ENCODE measurements at places on chromosomes 6 and 20.

DNA sequence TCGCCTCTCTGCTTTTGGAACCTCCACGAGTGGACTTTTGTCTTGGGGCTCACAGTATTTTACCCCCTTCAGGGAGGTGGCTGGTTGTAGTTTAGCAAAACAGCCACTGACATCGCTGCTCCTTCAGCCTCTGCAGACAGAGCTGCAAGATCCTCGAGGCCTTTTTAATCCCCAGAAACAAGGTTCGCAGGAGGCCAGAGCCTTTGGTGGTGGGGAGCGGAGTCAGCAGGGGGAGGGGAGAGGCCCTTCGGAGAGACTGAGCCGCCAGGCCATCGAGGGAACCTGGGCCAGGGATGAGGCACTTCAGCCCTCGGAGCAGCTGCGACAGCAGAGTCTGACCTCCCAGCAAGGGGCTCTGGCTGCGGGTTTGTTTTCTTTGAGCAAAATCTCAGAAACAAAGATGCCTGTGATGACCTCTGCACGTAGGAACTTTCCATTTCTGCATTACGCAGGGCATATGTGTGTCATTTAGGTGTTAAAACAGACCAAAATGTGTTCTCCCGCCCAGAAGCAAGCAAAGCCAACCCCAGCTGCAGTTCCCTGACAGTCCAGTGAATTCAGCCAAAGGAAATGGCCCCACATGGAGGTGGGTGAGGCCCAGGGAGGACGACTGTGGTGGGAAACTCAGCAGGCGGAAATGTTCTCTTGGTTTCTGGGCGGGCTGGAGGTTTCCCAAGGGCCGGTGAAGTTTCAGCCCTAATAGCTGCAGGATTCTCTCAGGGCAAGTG lies 171.2 kb upstream of the SULF2 start:
- DNase-seq = no peak

- no peak for DNase-seq
These were observed 18.4 kb upstream of the BEND6 start for GRCh38 chr6:56936466-56936865.

DNA sequence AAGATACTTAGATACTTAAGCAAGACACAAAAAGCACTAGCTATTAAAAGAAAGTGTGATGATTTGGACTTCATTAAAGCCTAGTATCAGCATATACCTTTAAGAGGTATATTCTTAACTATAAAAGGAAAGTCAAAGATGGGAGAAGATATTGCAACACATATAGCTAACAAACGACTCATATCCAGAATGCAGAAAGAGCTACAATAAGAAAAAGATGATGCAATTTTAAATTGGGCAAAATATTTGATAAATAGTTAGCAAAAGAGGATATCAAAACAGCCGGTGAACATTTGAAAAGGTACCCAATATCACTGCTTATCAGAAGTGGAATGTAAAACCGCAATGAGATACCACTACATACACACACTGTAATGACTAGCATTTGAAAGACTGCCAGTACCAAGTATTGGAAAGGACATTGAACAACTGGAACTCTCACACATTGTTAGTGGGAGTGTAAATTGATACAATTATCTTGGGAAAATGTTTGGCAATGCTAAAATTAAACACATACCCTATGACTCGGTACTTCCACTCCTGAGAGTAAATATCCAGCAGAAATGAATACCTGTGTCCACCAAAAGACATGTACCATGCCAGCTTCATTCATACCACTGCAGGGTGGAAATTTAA lies 25.7 kb downstream of the MUC22 start:
- DNase-seq = no peak

- no peak for DNase-seq
These were observed 92.4 kb downstream of the TMEM242 start for GRCh38 chr6:157230910-157231309.

DNA sequence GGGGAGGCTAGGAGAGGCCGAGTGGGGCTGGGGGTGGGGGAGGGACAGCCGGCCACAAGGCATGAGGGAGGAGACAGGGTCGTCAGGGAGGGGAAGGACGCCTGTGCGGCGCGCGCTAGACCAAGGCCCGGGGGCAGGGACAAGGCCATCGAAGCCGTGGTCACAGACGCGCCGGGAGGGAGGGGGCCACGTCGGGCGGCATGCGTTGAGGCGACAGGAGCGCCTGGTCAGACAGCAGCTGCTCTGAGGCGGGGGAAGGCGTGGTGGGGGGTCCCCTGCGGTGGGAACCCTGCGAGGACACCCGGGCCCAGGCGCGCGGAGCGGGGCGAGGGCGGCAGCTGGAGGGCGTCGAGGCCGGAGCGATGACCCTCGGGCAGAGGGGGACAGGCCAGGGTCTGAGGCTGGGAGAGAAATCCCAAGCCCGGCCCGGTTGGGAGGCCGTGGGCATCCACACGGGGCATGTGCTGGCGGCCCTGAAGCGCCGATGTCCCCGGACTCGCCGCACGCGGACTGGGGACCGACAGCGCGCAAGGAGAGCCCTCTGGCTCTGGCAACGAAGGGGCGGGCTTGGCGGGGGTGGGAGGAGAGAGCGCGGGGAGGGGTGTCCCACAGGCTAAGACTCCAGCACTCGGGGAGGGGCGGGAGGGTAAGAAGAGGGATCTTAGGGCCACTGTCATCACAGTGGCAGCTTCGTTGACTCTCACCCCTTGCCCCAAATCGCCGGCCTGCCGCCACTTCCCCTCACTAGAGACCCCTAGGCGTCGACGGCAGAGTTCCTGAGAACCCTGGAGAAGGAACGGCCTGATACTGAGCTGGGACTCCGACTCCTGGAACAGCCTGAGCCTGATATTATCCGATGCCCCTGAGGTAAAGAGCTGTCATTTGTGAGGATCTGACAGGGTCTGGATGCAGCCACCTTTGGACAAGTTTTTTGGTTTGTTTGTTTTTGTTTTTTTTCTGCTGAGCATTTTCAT lies 5.0 kb downstream of the TMEM239 start:
- no peak for DNase-seq

GRCh38 chr6:153059757-153060156 lies 57.2 kb upstream of the MTRF1L start:
- DNase-seq = no peak

GRCh38 chr20:47392721-47393073 lies 36.2 kb upstream of the ZMYND8 start:
- no peak for DNase-seq

GRCh38 chr20:63116412-63117106 lies 99.4 kb downstream of the YTHDF1 start:
- DNase-seq = no peak

DNA sequence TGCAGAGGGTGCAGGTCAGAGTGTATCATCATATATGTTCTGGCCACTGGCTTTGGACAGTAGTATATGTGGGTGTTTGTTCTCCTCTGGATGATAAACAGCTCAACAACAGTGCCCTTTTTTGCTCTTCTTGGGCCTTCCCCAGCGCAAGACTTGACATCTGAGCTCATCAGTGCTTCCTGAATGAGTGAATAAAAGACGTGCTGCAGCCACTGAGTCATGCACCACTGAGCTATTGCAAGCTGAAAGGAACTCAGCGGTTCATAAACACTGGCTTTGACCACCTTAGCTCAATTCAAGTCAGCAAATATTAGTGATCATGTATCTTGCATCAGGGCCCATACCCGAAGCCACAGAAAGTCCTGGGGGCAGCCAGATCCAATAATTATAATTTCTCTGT lies 105.3 kb upstream of the KCNG1 start:
- no peak for DNase-seq

DNA sequence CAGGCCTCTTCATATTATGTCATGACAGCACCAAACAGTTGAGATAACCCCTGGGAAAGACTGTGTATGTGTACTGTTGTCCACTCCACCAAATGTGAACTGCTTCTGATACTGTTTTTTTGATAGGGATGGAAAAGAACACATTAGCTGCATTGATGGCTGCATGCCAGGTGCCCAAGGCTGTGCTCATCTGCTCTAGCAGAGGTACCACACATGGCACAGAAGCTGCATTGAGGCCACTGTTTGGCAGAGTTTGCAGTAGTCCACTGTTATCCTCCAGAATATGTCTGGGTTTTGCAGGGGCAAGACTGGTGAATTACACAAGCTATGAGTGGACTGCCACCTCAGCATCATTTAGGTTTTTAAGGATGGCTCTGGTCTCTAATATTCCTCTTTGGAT lies 28.2 kb upstream of the ELMO2 start:
- DNase-seq = no peak

DNA sequence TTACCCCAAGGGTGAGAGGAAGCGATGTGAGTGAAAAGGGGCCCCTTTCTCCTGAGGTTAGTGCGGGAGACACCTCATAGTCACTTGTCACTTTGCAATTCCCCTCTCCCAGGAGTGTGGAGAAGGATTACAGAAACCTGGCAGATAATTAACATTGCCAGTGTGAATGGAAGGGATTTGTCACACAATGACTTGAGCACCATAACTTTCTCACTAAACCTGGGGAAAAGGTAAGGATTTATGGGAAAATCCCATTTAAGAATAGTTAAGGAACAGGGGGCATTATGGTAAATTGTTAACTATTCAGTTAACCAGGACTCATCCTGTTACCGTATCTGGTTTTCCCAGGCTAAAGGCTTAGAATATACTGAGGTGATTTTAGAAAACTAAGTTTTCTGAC lies 219.5 kb upstream of the JAG1 start:
- DNase-seq = no peak

GRCh38 chr6:28656715-28657114 lies 131.0 kb downstream of the GPX5 start:
- no peak for DNase-seq

- DNase-seq = no peak
These were observed 404.2 kb downstream of the PLCB1 start for GRCh38 chr20:8536262-8536618.

DNA sequence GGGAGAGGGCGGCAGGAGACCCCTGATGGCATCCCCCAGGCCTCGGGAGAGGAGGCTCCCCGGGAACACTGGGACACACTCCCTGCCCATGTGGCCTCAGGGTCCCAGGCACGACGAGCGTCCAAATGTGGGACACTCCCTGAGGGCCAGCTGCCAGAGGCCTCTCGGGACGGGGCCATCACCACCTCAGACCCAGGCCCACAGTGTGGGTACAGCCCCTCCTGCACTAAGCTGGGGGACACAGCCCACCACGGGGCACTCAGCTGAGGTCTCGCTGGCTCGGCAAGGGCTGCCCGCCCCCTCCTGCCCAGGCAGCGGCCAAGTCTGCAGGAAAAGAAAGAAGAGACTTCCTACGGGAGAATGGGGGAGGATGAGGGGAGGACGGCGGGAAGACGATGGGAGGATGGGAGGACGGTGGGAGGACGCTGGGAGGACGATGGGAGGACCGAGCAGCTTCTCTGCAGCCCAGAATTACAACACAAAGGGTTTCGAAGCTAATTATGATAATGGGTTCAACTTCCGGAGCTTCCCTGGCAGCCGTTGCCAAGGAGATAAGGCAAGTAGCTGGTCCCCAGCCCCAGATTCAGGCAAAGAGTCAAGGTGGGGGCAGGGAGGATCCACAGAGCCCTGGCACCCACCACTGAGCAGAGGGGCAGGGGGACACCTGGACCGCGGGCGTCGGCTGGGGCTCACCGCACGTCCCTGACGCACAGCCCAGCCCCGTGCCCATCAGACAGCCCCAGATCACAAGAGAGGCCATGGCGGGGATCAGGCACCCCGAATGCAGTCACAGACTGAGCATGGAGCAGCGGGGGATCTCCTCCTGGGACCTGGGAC lies 17.5 kb downstream of the KCNQ2 start:
- DNase-seq = no peak

DNA sequence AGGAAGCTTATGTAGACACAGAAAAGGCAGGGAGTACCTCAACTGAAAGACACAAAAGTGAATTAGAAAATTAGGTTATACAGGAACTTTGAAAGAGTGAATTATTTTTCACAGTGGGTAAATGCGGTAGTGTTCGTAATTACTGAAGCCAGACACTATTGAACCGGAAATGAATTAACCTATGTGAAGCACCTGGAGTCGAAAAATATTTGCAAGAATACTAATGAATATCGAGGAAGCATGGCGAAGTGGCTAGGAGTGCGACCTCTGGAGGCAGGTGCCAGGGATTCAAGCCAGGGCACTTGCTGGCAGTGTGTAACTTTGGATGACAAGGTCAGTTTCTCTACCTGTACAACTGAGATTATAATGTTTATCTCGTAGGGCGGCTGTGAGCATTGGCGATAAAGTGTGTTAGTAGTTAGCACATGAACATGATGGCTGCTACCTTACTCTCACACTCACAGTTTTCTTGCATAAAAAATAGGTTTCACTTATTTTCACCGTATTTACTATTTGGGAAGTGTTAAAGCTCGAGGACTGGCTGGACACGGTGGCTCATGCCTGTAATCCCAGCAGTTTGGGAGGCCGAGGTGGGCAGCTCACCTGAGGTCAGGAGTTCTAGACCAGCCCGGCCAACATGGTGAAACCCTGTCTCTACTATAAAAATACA lies 567 bp upstream of the SLC18B1 start:
- DNase-seq = no peak

DNA sequence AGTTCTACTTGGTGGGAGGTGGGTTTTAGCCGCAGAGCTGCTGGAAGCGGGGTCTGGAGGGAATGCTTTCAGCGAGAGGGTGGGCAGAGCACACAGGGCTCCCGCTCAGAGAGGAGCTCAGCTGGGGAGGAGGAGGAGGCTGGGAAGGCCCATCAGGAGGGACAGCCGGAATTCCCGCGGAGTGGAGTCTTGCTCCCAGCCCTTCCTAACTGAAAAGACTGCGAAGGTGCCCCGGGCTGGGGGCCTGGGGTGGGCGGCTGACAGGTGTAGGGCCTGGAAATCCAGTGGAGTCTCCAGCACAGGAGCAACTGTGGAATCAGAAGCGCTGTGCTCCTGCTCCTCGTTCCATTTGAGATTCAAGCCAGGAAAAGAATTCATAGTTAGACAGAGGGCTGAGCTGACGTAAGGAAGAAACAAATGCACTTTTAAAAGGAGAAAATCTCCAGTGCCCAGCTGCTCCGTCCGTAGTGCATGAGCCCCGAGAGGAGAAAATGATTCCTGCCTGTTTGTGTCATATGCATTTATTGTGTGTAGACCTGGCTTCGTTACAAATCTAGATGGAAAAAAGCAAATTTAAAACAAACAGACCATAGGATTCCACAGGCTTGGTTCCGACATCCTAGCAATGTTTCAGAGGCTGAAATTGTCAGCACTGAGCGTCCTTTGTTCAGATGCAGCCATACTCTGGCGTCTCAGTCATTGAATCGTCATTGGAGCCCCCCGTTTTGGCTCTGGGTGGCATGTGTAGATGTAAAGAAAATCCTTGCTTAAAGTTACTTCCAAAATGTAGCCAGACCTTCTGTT lies 197.7 kb downstream of the SMOC2 start:
- no peak for DNase-seq

DNA sequence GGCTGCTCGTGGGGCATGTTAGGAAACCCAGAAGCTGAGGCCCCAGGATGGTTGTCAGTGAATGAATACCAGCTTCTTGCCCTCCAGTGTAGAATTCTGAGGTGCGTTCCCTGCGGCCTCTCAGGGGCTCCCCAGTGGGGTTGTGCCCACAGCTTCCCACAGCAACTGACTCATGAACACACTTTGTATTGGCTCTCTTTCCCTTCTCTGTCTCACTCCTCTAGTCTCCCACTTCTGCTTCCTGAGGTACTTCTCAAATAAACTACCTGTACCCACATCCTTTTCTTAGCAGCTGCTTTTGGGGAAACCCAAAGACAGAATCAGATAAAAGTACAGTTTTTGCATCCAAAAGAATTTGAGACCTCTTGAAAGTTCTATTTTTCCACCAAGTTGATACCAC lies 107.7 kb upstream of the JAG1 start:
- no peak for DNase-seq

GRCh38 chr6:1821513-1822183 lies 211.9 kb downstream of the FOXC1 start:
- DNase-seq = no peak

Data from stimulated activated CD4-positive, alpha-beta T cell treated with anti-CD3 and anti-CD28 coated beads, Interleukin-1b, Interleukin-23, amount 100 ng/mL, for 1 hour (primary cell).